ENCODE measurements at places on chromosomes 12 and 14. TPM values are rescaled to one million over a fixed set of nuclear protein-coding genes. Genes with fewer than 3 reads are reported as not detected.

DNA sequence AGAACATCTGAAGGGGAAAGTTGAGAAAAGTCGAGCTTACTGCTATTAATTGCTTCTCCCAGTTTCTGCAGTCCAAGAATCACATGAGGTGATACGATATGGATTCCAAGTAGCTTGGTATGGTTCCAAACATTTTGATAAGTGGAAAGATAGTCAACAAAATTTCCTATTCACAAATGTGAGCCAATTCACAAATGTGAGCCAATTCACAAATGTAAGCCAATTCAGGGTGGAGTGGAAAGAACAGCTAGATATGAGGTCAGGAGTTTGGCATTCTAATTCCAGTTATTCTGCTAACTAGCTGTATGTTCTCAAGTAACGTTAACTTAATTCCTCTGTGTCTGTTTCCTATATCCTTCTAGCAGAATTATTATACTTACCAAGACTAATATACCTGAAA is 37.6 kb upstream of the DHRS4 start:
- DNase-seq = no peak

- no peak for DNase-seq
These were observed at the start of gene CCER1 for GRCh38 chr12:90954921-90955320. TSS of gene CCER1 (minus strand) at chr12:90955176. CDS start at chr12:90954742, 434 bp downstream.

DNA sequence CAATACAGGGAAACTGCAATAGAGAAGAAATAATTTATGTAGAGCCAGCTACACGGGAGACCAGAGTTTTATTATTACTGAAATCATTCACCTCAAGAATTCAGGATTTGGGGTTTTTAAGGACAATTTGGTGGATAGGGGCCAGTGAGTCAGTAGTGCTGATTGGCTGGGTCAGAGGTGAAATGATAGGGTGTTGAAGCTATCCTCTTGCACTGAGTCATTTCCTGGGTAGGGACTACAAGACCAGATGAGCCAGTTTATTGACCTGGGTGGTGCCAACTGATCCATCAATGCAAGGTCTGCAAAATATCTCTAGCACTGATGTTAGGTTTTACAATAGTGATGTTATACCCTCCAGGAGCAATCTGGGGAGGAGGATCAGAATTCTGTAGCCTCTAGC is 486.3 kb downstream of the LRIG3 start:
- DNase-seq = no peak

The GALNT8 gene
- 1.5 TPM for total RNA-seq

GRCh38 chr12:124514145-124514995 is 53.0 kb downstream of the NCOR2 start:
- DNase-seq = no peak

The CPNE6 gene
- total RNA-seq = not detected

DNA sequence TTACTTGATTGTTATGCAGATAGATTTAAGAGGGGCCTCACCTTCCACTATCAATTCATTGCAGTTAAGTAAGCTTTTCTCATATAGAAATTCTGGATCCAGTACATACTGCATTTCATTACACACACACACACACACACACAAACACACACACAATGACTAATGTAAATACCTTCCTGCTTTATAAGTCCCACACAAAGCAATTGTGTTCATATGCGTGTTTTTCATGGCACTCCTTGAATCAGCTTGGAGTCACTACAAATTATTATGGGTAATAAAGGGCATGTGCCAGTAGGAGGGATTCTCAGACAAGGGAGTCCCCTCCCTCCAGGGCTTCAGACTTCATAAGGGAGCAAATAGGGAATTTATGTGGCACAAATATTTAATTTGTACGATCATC is 4.5 kb downstream of the MIPOL1 start:
- DNase-seq = no peak

The DNAI7 gene
- not detected for total RNA-seq
